ENCODE measurements at places on chromosomes 3 and 15.

- DNase-seq, result no peak
Observed at GRCh38 chr3:99858469-99858868, 40.8 kb downstream of the CMSS1 start.

GRCh38 chr3:171649267-171649666, 161.0 kb downstream of the PLD1 start:
- DNase-seq, result no peak

DNA sequence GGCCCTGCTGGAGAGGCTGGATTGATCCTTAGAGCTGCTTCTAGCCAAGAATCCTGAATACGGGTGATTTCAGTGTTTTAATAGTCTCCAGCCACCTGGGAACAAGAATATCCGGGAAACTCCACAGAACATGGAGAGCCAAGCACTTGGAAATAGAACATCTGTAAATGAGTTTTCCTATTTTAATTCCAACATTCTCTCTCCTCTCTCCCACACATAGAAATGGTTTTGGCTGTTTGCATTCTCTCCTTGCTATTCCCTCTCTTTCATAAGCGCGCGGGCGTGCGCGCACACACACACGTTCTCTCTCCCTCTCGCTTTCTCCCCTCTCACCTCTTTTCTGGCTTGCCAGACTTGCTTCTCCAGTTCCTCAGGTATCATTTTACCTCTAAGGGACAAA, 50.6 kb downstream of the GADL1 start:
- no peak for DNase-seq

GRCh38 chr3:106421426-106421825, 552.6 kb upstream of the CBLB start:
- no peak for DNase-seq

GRCh38 chr3:128859630-128860029, 19.8 kb upstream of the ACAD9 start:
- no peak for DNase-seq

Measured in type B pancreatic cell (in vitro differentiated cells).